ENCODE measurements at places on chromosomes 16 and 17. TPM values are rescaled to one million over a fixed set of nuclear protein-coding genes. Genes with fewer than 3 reads are reported as not detected.

Gene GPRC5C
- 24.4 TPM for total RNA-seq

Gene TBKBP1
- 7.9 TPM for total RNA-seq

Gene GAS7
- 22.2 TPM for total RNA-seq

Gene BCAS3
- total RNA-seq, result 75.1 TPM

Gene C16orf92
- not detected for total RNA-seq

Gene TBC1D28
- not detected for total RNA-seq

GRCh38 chr16:68713361-68713760 is 23.7 kb upstream of the CDH1 start:
- DNase-seq, result no peak

DNA sequence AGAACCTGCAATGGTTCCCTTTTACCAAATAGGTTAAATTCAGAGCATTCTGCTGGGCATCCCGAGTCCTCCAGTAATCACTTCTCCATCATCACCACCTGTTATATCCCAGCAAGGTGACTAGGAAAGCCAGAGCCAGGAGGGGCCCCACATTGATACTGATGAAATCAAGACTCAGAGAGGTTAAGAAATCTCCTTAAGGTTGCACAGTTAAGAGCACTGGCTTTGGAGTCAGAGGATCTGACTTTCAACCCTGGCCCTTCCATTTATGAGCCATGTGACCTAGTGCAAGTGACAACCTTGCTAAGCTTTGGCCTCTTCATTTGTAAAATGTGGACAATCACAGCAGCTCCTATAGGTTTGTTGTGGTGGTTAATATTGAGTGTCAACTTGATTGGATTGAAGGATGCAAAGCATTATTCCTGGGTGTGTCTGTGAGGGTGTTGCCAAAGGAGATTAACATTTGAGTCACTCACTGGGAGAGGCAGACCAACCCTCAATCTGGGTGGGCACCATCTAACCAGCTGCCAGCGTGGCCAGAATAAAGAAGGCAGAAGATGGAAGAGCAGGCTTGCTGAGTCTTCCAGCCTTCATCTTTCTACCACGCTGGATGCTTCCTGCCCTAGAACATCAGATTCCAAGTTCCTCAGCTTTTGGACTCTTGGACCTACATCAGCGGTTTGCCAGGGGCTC is 194.2 kb upstream of the ASIC2 start:
- no peak for DNase-seq

DNA sequence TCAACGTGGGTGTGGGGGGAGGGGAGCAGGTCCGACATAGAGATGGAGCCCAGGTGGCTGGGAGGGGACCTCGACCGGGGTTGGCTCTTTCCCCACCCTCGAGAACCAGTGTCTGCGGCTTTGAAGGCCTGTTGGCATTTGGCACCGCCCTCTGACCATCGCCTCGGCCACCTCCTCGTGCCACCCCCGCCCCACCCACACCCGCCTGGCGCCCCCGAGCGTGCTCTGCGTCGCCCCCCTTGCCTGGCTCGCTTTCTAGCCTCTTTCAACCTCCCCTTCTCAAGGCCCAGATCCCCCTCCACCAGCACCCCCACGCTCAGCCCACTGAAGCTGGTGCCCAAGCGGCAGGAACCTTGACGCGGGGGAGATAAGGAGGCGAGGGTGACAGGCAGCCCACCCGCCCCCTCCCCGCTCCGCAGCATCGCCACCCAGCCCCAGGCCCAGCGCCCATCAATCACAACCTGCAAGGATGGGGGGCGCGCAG is 619 bp downstream of the CACNB1 start:
- no peak for DNase-seq

DNA sequence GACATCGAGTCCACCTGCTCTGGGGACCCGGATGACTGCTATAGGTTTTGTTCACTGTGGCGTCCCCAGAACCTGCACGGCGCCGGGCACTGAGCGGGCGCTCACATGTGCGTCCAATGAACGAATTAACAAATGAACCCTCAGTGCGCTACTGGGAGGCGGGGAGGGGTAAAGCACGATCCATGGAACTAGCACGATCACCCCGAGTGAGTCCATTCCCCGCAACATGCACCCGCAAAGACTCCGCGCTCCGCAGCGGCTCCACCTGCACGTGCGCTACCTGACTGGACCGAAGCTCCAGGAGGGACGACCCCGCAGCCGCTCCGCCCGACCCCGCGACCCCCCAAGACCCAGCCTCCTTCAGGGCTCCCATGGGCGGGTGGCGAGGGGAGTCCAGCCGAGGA is 491 bp downstream of the TRAP1 start:
- no peak for DNase-seq

DNA sequence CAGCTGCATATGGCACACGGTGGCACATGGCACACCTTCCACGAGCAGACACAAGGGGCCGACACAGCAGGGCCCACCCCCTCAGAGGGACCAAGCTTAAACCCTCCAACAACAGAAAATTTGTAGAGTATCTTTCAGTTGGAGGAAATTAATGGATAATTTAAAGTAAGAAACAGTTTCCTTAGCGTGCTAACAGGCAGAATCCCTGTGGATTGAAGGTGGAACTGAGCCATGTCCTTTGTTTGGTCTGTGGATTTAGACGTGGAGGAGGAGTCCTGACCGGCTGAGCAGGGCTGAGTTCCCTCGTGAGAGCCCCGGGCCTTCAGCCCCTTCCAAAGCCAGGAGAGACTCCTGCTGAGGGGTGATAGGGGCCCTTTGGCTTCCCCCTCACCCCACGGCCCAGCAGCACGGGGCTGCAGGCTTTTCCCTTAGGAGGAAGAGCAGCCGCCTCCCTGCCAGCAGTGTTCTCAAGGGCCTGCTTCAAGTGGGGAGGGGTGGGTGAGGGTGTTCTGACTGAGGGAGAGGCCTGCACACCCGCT is 1.4 kb upstream of the CYB561 start:
- DNase-seq, result peak; percentile 75

DNA sequence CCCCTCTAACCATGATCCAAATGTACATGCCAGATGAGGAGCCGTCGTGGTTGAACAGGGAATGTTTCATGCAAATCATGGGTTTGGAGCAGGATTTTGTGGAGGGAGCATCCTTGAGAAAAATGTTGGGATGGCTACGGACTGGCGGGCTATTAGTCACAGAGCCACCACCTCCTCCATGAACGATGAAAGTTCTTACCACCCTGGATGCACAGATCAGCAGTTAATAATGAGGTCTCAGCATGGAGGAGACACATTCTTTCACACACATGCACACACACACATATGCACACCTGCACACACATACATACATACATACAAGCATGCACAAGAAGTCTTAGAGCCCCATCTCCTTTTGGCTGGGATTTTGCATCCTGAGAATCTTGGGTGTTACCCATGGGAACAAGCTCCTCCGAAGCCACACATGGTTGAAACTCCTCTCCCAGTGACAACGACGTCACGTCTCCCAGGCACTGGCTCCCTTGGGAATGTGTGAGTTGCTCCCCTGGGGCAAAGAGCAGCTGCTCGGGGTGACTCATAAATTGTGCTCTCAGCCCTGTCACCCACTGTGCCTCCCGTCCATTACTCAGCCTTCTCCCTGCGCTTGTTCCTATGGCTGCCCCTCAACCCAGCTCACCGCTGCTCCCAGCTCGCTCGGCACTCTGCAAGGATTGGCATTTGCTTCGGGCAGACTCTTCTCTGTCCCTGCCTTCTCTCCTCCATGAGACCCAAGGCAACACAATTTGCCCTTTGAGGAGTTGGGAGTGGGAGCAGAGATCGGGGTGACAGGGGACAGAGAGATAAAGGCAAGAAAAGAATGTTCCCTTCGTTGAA is 344.6 kb downstream of the SOX9 start:
- peak; percentile 46 for DNase-seq

- no peak for DNase-seq
Measured at GRCh38 chr16:24747441-24747840, 18.0 kb downstream of the TNRC6A start.

GRCh38 chr16:88763502-88764053 is 21.4 kb downstream of the PIEZO1 start:
- DNase-seq, result no peak

DNA sequence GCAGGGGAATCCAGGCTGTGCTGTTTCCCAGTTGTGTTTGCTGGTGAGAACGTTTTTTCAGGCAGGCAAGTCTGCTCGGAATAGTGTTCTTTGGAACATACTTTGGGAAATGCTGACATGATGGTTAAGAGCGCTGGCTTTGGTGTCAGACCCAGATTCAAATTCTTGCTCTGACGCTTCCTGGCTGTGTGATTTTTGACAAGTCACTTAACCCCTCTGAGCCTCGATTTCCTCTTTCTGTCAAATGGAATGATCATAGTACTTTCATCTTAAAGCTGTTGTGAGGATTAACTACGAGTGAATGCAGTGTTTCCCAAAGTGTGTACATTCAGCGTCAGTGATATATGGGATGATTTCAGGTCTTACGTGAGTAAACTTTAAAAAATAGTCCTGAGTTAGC is 4.8 kb downstream of the FBRS start:
- no peak for DNase-seq

- peak; percentile 23 for DNase-seq
Measured at GRCh38 chr16:69820926-69821541, 58.9 kb downstream of the WWP2 start.

- DNase-seq, result no peak
Measured at GRCh38 chr17:68273722-68274121, 17.2 kb downstream of the SLC16A6 start.

DNA sequence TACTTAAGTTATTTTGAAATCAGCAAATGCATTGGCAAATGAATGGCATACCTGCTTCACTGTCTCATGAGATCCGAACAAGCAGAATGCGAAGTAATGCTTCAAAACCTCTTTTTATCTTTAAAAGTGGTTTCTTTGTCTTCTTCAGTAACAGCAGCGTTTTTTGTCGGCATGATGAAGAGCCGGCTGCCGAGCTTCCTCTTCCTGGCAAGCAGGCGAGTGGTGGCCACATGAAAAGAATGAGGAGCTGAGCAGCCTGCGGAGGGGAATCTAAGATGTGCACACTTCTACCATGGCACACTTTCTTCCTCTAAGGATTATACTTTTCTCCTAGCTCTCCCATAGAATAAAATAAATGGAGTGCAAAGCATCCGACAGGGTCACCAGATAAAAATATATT is 42.4 kb upstream of the AKTIP start:
- DNase-seq, result no peak

DNA sequence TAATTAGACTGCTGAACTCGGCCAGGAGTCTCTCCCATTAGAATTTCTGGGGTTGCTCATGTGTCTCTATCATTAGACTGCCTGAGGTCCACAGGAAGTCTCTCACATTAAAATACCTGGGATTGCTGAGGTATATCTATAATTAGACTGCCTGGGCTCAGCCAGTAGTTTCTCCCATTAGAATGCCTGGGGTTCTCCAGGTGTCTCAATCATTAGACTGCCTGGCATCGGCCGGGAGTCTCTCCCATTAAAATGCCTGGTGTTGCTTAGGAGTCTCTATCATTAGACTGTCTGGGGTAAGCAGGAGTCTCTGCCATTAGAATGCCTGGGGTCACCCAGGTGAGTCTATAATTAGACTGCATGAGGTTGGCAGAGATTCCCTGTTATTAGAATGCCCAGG is 2233.4 kb downstream of the TP53TG3F start:
- no peak for DNase-seq

DNA sequence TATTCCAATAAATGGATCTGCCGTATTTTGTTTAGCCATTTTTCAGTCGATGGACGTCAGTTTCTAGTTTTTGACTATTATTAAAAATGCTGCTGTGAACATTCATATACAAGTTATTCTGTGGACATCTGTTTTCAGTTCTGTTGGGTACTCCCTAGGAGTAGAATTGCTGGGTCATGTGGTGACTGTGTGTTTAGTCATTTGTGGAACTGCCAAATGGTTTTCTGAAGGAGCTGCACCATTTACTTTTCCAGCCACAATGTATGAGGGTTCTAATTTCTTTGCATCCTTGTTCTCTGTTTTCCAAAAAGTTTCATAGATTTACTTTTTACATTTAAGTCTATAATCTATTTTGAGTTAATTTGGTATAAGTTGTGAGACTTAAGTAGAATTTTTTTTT is 29.5 kb downstream of the CYLD start:
- peak; percentile 83 for DNase-seq

DNA sequence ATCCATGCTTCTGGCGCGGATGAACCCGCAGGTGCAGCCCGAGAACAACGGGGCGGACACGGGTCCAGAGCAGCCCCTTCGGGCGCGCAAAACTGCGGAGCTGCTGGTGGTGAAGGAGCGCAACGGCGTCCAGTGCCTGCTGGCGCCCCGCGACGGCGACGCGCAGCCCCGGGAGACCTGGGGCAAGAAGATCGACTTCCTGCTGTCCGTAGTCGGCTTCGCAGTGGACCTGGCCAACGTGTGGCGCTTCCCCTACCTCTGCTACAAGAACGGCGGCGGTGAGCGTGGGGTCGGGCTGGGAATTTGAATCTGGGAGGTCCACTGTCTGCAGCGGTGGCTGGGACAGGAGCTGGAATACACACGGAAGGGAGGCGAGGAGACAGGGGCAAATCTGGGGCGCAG is 904 bp downstream of the SLC6A2 start:
- DNase-seq, result no peak

GRCh38 chr16:17370223-17370707 is 100.5 kb downstream of the XYLT1 start:
- peak; percentile 55 for DNase-seq
